ENCODE measurements at places on chromosomes 13 and 19. TPM values are rescaled to one million over a fixed set of nuclear protein-coding genes. Genes with fewer than 3 reads are reported as not detected.
A peak's percentile ranks its signal among the peaks of the same experiment; 100 is the strongest.

Gene NANOS3
- 1.3 TPM for total RNA-seq

- no peak for DNase-seq
Measured at GRCh38 chr13:37927561-37927960, 58.0 kb upstream of the TRPC4 start.

DNA sequence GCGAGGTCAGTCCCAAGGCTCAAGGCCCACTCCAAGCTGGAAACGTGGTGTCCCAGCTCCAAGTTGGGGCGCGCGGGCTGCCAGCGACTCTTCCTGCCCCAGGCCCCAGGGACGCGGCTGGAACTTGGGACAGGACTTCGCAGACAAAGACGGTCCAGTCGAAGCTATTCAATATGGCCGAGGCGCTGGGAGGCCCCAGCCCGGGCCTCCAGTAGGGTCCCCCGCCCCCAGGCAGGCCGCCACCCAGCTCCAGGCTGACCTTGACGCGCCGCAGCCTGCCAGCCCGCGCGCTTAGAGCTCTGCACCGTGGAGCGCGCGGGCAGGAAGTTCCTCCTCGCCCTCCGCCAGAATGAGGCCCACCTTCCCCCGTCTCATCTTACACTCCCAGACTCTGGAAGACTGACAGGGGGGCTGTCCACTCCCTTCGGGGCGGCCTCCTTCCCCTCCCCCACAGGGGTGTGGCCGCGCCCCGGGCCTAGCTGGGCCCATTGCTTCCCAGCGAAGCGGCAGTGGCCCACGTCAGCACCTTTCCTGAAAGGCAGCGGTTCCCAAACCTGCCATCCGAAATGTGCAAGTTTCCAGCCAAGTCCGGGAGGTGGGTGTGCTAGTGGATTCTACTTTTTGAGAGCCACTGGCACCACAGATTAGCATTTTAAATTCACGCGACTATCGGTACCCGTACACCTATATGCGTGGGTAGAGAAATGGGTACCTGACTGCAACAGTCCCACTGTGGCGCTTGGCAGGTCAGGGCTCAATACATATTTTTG lies at the start of gene CCDC8:
Gene CCDC8 (minus strand): TSS at position 303 of the 770 bp plus-strand sequence. CDS start 754 bp downstream, outside the sequence.
- DNase-seq = no peak

Gene SOX1
- not detected for total RNA-seq

- DNase-seq = no peak
Measured at GRCh38 chr19:738509-739128, 12.3 kb upstream of the MISP start.

Gene CASP14
- total RNA-seq = not detected

Gene IL12RB1
- 25.6 TPM for total RNA-seq

DNA sequence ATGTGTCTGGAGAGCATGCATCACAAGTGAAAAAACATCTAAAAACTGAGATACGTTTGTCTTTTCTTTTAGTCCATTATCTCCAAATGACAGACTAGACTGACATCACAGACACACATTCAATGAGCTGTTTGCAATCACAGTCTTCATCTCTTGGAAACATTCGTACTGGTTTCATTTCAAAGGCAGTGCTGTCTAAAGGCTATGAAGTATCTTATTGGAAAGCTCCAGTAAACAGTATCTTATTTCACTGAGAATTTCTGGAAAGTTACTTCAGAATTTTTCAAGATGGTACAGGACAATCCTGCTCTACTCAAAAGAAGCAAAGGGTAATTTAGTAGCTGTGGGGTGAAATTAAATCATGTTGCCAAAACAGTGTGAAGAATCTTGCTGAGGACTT lies 53.5 kb upstream of the TNFRSF19 start:
- no peak for DNase-seq

Gene CEACAM21
- 19.8 TPM for total RNA-seq

DNA sequence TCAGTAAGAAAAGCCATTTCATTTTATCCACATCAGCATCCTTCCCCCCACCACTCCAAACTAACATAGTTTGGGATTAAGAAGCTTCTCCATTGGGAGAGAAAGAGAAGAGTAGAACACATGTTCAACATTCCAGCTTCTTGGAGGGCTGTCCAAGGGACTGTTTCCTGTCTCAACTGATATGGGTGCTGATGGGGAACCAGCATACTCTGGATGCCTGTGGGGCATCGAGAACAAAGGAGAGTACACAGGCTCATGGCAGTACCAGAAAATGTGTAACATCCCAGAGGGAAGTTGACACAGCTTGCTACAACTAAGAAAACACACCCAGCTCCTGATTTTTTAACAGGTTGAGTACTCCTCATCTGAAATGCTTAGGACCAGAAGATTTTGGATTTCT lies 24.7 kb downstream of the SUCLA2 start:
- DNase-seq = no peak

- no peak for DNase-seq
Measured at GRCh38 chr13:84569366-84569765, 687.1 kb upstream of the SLITRK1 start.

Gene EPS8L1
- 3.2 TPM for total RNA-seq

Gene PSG3
- not detected for total RNA-seq

Gene GAPDHS
- total RNA-seq = not detected

DNA sequence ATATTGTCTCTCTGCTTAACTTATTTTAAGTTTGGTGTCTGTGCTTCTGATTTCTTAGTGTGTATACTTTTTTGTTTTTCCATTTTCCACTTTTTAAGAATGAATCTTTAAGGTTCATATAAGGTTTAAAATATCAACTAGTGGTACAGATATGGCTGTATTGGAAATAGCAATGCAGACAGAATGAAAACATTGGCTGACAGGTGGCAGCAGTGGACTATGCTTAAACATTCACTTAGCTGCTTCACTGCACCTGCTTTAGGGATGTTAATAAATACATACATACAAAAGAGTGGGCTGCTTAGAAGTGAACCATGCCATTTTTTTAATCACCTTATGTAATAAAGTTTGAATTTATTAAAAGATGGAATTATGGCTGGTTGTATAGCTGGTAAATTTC lies 27.3 kb downstream of the TM9SF2 start:
- peak; percentile 41 for DNase-seq

DNA sequence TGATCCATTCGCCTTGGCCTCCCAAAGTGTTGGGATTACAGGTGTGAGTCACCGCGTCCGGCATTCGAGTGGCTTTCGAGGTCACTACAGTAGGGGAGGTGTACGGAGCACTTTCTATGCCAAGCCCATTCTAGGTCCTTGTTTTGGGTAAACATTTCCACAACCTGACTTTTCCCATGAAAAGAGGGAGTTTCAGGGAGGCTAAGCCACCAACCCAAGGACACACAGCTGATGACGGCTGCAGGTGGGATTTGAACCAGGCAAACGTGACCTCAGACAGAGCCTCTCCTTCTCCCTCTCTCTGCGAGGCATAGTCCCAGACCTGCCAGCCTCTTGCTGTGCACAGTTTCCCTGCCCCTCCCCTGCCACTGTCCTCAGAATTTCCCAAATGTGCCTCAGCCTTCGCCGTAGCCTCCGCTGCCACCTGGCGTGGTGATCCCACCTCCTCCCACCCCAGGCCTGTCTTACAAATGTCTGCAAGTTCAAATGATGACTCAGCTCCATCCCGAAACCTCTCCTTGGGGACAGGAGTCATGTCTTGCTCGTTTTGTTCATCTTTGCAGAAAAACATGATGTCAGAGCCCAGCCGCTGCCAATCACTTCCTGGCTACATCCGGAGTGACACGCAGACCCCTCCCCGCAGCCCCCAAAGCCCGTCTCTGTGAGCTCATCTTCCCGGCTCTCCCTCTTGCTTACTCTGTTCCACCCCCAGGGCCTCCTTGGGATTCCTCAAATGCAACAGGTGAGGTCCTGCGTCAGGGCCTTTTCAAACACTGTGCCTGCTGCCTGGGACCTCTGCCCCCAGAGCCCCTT lies 6.6 kb upstream of the GADD45B start:
- DNase-seq = peak; percentile 81

Gene VSTM2B
- not detected for total RNA-seq
